ENCODE measurements at places on chromosomes 4 and X.

DNA sequence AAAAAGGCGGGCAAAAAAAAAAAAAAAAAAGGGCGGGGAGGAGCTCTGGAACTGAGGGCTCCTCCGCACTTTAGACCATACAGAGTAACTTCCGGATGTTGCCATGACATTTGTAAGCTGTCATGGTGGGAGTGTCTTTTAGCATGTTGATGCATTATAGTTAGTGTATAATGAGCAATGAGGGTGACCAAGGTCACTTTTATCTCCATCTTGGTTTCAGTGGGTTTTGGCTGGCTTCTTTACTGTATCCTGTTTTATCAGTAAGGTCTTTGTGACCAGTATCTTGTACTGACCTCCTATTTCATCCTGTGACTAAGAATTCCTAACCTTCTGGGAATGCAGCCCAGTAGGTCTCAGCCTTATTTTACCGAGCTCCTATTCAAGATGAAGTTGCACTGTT lies 193.4 kb downstream of the UGT8 start:
- DNase-seq, result no peak

DNA sequence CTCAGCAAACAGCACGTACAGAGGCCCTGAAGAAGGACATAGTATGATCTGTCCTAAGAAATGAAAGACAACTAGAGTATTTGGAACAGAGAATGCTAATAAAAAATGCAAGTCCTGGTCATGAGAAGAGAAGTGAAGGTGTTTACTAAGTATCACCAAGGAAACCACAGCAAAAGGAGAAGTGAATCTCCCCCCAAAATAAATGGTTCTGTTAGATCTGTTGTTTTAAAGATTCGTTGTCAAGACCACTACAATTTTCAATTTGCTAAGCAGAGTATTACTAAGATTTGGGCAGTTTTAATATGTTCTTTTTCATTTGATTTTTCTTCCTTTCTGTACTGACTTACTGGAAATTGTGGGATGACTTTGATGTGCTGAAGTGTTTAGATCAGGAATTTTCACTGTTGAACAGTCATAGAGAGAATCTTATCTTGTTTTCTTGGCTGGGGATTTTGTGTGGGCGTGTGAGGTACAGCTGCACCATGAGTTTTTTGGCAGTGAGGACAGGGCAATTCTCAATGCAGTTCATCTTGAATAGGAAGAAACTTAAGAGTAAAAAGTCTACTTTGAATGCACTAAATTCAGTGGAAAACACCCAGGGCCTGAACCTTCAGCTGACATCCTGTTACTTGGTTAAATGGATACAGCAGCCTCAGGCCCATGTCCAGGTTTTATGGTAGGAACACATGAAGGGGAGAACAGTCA lies 132.2 kb downstream of the STIM2 start:
- DNase-seq, result no peak

- DNase-seq, result no peak
Measured at GRCh38 chr4:24885342-24885741, 27.5 kb downstream of the CCDC149 start.

- DNase-seq, result no peak
Measured at GRCh38 chrX:47697181-47697580, 38.2 kb upstream of the UXT start.

DNA sequence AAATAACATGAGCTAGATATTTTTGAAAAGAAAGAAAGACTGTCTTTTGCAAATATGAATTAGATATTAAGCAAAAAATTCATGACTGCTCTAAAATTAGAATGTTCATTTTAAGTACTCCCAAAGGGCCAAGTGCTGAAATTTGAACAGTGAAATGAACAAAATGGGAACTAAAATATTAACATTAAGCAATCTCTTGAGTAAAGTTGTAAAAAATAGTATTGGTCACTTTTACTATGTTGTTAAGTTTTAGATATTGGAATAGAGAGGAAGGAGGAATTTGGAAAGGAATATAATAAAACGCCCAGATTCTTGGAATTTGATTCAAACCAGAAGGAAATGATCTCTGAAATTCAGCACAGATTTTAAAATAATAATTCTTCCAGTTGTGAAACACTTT lies 125.9 kb upstream of the ANK2 start:
- DNase-seq, result no peak
